Stimulated activated CD8-positive, alpha-beta memory T cell treated with anti-CD3 and anti-CD28 coated beads, Interleukin-4, amount 100 ng/mL, for 4 hours (primary cell): ENCODE measurements at places on chromosomes 16 and 17.

GRCh38 chr17:39915559-39915958, 2.9 kb downstream of the GSDMB start:
- DNase-seq = no peak

DNA sequence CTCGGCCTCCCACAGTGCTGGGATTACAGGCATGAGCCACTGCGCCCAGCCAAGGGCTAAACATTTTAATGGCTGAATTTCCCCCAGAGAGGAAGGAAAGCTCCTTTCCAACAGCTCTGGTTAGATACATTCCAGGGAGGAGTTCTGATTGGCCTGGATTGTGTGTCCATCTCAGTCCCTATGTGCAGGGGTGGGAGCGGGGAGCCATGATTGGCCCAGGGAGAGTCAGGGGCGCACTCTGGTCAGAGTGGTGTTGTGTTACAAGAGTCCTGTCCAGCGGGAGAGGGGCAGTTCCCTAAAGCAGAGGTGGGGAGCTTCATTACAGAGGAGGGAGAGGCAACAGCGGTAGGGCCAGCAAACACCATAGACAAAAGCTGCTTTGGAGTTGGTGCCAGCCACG, 75.0 kb downstream of the RAP1GAP2 start:
- DNase-seq = no peak

- DNase-seq = no peak
Observed at GRCh38 chr17:4483012-4483840, 15.5 kb upstream of the SPNS2 start.

DNA sequence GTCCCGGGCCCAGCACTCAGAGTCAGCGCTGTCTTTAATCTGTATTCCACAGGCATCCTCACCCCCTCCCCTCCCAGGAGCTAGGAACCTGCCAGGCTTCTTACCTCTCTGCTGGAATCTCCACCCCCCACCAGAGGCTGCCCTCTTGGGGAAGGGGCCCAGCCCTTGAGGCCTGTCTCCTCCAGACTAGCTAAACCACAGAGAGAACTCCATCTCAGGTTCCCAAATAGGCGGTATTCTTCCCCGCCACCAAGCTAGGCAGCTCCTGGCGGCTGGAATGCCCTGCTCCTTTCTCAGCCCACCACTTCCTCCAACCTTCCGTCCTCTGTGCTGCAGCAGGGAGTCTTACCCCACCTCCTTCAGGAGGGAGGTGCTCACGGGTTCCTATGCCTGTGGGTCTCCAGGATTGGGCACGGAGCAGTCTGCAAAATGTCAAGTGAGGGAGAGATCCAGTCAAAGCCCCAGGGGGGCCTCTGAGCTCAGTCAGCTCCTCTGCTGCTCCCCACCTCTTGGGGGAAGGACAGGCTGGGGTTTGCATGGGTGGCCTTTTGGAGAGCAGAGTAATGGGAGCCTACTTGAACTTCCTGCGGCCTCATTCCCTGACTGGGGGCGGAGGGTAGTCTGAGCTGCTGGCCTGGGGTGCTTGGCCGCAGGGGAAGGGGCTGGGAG, 55.7 kb downstream of the SREBF1 start:
- no peak for DNase-seq

- no peak for DNase-seq
Observed at GRCh38 chr16:47881574-47881973, 274.2 kb downstream of the ABCC12 start.

DNA sequence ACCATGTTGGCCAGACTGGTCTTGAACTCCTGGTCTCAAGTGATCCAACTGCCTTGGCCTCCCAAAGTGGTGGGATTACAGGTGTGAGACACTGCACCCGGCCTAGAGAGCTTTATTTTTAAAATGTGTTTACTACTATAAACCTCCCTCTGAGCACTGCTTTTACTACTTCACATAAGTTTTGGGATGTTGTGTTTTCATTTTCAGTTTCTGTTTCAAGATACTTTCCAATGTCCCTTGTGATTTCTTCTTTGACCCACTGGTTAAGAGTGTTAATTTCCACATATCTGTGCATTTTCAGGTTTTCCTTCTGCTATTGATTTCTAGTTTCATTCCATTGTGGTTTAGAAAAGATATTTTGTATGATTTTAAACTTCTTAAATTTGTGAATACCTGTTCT, 74.4 kb downstream of the NETO2 start:
- DNase-seq = no peak

GRCh38 chr17:22454070-22454999, 762.0 kb downstream of the KCNJ18 start:
- DNase-seq = no peak

DNA sequence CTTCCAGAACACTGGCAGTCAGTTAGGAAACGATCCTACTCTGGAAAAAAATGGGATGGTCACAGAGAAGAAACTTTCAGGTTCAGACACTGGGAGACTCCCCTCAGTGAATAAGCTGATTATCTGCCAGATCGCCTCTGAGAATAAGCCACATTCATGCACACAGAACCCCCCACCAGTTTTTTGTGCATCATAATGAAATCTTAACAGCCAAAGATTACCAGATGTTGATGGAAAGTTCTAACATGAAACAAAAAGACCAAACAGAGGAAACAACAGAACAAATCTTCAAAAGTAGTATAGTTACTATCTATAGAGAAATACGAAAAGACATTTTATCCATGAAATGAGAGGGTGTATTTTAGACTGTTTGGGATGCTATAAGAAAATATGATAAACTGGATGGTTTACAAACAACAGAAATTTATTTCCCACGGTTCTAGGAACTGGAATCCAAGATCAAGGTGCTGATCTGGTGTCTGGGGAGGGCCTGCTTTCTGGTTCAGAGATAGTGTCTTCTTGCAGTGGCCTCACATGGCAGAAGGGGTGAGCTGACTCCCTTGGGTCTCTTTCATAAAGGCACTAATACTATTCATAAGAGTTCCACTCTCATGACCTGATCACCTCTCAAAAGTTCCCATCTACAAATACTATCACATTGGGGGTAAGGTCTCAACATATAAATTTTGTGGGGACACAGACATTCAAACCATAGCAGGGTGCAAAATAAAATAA, 8.0 kb upstream of the AMZ2 start:
- DNase-seq = no peak

GRCh38 chr16:86029131-86029741, 130.3 kb downstream of the IRF8 start:
- DNase-seq = no peak
